Activated T-helper 1 cell treated with anti-CD3 and anti-CD28 coated beads, Interleukin-2, amount 50 U/mL, for 16 hours (primary cell): ENCODE measurements at places on chromosomes 4 and X.

DNA sequence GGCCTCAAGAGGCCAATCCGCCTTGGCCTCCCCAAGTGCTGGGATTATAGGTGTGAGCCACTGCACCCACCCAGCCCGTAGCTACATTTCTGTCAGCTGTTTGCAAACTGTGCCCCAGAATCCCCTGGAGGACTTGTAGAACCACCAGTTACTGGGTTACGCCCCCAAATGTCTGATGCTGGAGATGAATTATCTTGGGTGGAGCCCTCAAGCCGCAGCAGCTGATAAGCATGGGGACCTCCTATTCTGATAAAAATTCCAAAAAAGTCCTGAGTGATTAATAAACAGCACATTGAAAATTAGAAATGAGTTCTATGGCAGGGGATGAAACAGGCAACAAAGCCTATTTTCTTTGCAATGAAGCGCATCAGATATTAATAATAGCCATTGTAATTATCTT lies 105.0 kb downstream of the PTTG2 start:
- no peak for DNase-seq

- no peak for DNase-seq
Measured at GRCh38 chr4:92344216-92344615, 40.5 kb downstream of the GRID2 start.

GRCh38 chr4:8589823-8590545 lies 2.6 kb upstream of the CPZ start:
- DNase-seq: no peak

DNA sequence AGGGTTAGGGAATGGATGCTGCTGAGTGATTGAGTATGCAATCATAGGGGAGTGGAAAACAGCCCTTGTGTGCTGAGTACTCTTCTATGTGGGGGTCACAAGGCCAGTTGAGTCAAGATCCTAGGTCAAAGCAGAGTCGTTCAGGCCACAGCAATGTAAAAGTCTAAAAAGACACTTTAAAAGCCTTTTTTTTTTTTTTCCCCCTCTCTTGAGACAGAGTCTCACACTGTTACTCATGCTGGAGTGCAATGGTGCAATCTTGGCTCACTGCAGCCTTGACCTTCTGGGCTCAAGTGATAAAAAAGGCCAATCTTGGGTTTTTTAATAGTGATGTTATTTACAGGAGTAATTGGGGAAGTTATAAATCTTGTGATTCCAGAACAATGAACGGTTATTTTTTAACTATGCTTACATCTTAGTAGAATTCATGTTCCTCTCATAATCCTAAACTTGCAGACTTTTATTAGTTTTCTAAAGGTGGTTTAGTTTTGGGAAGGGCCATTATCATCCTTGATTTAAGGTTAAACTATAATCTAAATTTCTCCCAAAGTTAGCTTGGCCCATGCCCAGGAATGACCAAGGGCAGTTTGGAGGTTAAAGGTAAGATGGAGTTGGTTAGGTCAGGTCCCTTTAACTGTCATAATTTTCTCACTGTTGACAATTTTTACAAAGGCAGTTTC lies 82.2 kb upstream of the BMP2K start:
- DNase-seq: no peak
